ENCODE measurements at places on chromosomes 12 and 14.

DNA sequence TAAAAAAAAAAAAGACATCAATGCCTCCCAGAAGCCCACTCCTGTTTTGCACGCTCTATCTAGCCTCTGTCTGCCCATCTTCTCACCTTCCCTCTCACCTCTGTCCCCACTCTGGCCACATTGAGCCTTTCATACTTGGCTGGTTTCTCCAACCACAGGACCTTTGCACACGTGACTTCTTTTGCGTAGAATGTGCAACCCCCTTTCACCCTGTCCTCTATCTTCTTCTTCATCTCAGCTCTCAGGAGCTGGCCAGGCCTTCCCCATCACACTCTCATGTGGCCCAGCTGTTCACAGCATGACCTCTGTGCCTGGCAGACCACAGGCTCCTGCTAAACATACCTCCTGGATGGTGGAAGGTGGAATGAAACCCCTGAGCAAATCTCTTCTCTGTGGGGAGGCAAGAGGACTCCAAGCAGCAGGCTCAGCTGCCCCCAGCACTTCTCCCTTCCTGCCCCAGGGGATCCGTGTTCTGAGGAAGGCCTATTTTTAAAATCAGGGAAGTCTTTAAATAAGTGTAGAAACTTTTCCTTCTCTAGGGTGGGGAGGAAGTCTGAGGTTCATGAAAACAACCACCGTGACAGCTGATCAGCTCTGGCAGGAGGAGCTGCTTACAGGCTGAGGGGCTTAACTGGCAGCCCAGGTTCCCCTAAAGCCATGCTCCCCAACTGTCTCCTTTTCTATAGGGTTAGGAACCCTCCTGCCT, 11.6 kb downstream of the HVCN1 start:
- DNase-seq, result peak; percentile 40

DNA sequence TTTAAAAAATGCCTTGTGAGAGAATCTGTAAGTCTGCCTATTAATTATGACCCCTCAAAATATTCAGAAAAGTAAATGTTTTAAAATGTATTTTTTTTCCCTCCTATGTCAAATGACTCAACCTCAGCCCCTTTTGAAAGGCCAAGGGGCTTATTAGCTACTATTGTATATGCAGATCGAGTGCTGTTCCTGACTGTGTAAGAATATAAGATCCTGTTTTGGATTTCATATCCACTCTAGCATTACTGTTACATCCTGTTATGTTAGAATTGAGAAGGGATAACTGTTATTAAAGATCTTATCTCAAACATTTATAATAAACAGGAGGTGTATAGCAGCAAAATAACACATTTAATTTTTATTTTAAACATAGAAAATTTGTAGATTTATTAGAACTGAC, 46.6 kb upstream of the TPH2 start:
- DNase-seq, result no peak

DNA sequence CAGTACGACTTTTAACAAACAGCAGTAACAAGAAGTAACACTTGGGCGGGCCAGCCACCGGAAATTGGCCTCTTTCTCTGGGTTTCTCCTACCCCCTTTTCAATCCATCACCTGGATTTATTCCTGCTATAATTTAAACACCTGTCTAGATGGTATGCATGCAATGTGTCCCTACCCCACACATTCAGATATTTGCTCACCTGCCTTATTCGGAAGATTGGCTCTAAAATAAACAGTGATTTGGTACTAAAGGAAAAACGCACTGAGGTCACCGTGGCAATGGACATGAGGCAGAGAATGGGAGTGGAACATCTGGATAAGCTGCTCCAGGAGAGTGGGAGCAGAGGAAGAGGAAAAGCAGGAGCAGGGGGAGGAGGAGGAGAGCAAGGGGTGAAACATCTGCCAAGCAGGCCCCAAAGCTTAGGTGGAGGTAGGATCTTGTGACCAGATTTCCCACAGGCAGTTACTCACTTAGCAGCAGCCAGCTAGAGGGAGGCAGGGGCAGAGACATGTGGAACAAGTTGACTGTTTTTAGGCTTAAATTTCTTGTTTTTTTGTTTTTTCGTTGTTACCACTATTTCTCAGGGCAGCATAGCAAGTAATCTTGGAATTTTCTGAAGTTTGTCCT, 150.9 kb downstream of the TTLL5 start:
- no peak for DNase-seq

- DNase-seq, result no peak
Observed at GRCh38 chr14:66065188-66065587, 421.0 kb upstream of the CCDC196 start.

DNA sequence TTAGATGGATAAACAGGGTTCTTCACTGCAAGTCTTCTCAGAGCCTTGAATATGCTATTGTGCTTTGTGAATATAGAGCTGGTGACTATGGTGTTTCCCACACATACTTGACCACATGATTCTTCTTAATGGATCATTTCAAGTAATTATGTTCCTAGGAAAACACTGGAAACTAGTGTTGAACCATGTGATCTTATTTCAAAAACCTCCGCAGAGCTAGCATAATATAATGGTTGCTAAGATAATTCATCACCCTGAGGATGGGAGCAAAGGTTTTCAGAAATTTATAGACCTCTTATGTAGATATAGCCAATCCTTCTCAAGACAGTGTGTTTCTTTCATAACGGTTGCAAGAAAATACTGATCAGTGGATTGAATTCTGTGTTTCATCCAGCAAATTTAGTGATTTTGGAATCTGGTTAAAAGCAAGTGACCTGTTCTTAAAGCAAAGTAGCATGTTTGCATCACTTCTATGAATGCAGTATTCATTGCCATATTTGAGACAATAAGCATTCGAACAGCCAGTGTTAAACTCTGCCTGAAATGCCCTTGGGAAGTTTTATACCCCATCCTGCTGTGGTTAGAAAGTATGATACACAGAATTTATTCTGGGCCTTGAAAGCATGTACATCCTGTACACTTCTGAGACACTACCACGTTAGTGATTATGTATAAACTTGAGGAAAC, 341.0 kb upstream of the E2F7 start:
- DNase-seq, result no peak

GRCh38 chr12:3554371-3555115, 63.5 kb downstream of the PRMT8 start:
- no peak for DNase-seq

- DNase-seq, result no peak
Observed at GRCh38 chr12:117030187-117030900, 68.9 kb downstream of the TESC start.

DNA sequence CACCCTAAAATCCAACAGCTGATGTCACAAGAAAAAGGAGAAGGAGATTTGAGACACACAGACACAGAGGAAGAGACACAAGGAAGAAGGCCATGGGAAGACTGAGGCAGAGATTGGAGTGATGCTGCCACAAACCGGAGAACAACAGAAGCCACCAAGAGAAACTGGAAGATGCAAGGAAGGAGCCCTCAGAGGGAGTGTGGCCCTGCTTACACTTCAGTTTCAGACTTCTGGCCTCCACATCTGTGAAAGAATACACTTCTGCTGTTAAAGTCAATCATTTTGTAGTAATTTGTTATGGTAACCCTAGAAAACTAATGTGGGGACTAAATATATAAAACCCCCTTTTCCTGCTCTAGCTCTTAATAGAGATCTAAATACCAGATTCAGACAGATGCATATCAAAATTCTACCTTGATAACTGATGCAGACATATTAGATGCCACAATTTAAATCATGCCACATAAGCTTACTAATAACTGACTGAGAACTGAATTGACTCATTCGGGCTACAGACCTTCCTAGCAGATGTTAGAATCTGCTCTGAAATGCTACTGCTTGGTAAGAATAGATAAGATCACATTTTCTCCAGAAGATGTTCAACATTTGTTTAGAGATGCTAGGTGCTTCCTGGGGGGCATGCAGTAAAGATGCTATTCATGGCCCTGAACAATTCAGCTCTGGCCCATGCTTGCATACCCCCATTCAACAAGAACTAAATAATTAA, 113.1 kb upstream of the CCND2 start:
- no peak for DNase-seq
